Glomerular endothelial cell (primary cell): ENCODE measurements at places on chromosomes 11 and 22.
A peak's percentile ranks its signal among the peaks of the same experiment; 100 is the strongest.

GRCh38 chr11:33907421-33907820 lies 15.5 kb upstream of the LMO2 start:
- no peak for DNase-seq

GRCh38 chr11:66228521-66228920 lies 39.9 kb upstream of the RAB1B start:
- DNase-seq = no peak

- DNase-seq = no peak
These were observed 281.6 kb downstream of the TBC1D22A start for GRCh38 chr22:47043835-47044721.

GRCh38 chr11:27085605-27086004 lies 45.0 kb downstream of the BBOX1 start:
- DNase-seq = no peak

- DNase-seq = no peak
These were observed 30.4 kb downstream of the STIM1 start for GRCh38 chr11:3885855-3886254.

- no peak for DNase-seq
These were observed 147.5 kb downstream of the DSCAML1 start for GRCh38 chr11:117649296-117650055.

DNA sequence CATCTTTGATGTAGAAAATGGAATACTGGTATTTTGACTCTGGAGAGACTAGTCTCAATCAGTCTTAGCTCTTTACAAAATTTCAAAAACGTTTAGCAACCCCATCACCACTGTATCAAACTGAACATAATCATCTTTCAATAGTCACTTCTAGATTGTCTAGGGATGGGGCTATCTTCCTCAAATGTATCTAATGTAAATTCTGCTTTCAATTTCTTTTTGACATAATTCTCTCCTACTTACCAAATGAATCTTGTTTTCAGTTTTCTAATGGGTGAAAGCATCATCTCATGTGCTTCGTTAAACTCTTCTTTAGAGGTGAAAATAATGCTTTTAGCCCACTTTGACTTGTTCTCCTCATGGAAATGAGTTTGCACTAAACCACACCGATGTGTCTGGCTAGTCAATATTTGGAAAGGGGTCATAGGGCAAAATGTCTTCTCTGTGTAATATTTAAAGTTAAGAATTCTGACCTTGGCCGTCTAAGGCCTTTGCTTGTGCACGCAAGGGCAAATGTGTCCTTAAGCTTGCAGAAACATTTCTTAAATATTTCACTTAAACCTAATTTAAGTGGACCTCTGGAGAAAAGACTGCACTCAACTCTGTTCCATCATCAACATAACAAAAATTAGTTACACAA lies 5.2 kb downstream of the SIK3 start:
- no peak for DNase-seq

GRCh38 chr22:46269564-46269963 lies 1.8 kb downstream of the TTC38 start:
- DNase-seq = no peak

DNA sequence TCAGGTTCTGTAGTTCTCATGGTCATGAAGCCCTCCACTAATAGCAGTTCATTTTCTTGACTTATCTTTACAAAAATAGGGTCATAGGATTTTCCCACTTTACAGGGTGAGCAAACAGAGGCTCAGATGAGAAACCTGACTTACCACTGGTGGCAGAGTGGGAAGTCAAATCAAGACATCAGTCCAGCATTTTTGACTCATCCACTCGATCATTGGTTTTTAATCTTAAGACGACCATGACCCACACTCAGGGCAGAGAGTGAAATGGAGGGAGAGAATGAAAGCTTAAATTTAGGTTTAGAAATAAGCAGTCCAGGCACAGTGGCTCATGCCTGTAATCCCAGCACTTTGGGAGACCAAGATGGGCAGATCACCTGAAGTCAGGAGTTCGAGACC lies 42.1 kb downstream of the RTL6 start:
- no peak for DNase-seq

GRCh38 chr11:111429066-111429506 lies 50.0 kb upstream of the POU2AF1 start:
- DNase-seq = no peak

GRCh38 chr11:121503051-121503450 lies 50.3 kb upstream of the SORL1-AS1 start:
- no peak for DNase-seq

GRCh38 chr22:35863432-35863831 lies 145.8 kb downstream of the APOL5 start:
- no peak for DNase-seq

GRCh38 chr11:36452236-36452940 lies 57.7 kb downstream of the TRAF6 start:
- no peak for DNase-seq

GRCh38 chr22:19811811-19812771 lies 42.6 kb downstream of the GNB1L start:
- DNase-seq = no peak

- DNase-seq = no peak
These were observed 89.4 kb downstream of the TMEM135 start for GRCh38 chr11:87127101-87127500.

- DNase-seq = no peak
These were observed 58.0 kb upstream of the FGF3 start for GRCh38 chr11:69877235-69877634.

DNA sequence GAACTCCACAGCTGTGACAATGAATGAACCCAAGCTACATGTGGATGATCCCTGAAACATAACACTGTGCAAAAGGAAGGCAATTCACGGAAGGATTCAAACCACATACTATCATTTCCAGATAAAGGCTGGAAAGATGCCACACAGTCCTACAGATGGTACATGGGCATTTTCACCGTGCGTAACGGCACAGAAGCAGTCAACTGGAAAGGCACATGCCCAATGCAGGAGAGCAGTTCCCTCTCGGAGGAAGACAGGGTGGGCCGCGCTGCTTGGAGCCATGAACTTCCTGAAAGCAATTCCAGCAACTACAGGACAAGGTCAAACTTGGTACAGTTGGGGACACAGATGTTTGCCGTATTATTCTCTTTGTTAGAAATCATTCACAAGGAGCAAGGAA lies 103.7 kb downstream of the SHANK2 start:
- DNase-seq = no peak

DNA sequence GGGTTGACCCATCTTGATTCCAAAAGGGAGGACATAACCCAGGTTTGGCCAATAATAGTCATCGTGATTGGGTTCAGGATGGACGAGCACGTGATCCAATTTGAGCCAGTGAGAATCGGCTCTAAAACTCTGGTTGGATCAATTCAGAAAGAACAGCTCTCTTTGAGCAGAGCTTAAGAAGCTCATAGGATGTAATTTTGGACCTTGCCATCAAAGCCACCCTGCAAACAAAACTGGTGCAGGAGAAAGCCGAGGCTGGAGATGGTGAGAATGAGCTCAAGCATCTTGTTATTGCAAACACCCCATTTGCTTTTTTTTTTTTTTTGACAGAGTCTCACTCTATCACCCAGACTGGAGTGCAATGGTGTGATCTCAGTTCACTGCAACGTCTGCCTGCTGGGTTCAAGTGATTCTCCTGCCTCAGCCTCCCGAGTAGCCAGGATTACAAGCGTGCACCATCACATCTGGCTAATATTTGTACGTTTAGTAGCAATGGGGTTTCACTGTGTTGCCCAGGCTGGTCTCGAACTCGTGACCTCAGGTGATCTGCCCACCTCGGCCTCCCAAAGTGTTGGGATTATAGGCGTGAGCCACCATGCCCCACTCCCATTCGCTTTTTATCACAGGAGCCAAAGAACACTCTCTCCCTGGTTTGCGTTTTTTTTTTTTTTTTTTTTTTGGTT lies 13.8 kb upstream of the MIAT start:
- DNase-seq = no peak

- DNase-seq = no peak
These were observed 17.1 kb downstream of the ZNRF3 start for GRCh38 chr22:28900379-28900925.

DNA sequence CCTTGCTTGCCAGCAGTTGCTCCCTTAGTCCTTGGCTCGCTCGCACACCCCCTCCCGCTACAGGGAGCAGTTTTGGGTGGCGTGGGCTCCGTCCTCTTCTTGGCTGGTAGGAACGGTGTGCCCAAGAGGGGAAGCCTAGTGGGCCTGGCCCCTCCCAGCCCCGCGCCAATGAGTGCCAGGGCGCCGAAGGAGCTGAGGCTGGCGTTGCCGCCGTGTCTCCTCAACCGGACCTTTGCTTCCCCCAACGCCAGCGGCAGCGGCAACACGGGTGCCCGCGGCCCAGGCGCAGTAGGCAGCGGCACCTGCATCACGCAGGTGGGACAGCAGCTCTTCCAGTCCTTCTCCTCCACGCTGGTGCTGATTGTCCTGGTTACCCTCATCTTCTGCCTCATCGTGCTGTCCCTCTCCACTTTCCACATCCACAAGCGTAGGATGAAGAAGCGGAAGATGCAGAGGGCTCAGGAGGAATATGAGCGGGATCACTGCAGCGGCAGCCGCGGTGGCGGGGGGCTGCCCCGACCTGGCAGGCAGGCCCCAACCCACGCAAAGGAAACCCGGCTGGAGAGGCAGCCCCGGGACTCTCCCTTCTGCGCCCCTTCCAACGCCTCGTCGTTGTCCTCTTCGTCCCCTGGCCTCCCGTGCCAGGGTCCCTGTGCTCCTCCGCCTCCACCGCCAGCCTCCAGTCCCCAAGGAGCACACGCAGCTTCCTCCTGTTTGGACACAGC lies 1.6 kb downstream of the C11orf87 start:
- DNase-seq = no peak

DNA sequence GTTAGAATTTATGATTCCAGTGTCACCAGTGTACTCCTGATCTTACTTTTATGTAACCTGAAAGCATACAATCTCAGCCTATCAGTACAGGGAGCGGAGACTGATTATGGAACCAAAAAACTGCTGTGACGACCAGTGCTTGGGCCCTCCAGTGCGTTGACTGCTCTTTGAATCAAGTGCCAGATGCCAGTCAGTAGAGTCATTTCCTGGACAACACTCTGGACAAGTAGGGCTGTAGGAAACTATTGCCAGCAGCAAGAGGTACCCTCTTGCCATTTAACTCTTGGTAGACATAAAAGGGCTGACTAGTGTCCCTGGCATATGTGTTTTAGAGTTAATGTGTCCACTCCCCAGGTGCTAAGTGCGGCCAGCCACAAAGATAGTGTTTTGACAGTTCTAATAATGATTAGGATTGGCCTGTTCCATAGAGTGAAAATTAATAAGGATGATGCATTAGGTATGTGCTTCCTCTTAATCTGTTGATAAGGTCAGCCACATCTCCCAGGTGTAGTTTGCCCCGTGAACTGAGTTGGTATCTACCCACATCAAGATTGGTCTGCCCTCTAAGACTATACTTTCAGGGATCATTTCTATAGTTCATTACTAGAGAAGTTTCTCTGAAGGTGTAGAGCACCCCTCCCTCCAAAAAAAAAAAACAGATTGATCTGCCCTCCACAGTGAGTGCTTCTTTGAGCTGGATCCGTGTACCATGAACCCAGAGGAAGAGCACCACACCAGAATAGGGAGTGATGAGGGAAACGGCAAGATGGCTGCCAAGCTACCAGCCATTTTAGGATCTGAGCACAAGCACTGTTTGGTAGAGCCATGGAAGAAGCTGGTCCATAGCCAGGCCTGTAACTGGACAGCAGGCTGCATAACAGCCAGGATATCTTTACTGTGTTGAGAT lies 20.7 kb upstream of the AIFM3 start:
- peak; percentile 48 for DNase-seq

DNA sequence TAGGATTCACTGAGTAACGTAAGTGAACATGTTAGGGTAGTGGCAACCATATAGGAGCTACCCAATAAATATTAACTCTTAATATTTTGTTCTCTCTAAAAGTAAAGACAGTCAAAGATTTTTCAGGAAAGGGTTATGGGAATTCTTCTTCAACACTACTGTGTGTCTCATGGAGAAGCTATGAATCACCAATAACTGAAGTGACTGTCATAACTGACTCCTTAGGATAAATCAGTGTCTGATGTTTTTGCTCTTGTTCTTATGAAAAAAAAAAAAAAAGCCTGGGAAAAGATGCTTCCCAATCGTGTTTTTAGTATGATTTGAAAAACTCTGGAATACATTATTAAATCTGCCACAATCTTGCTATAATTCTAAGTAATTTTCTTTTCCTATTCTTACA lies 111.2 kb upstream of the CEP126 start:
- no peak for DNase-seq

DNA sequence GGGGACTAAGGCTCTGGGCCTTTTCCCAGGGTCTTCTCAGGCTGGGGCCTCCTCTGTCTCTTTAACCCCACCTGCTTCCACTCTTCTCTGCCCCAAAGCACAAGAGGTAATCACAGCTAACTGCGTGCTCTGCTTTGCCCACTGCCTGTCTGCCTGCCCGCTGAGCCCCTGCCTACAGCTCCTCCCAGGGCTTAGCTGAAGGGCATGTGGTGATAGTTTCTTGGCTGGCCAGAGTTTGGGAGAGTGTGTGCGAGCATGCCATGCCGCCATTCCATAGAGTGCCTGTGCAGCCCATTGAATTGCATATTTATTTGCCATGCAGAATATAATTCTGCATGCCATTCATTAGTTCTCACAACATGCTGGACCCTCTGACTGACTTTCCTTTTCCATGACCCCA lies 32.5 kb downstream of the PHLDB1 start:
- no peak for DNase-seq

DNA sequence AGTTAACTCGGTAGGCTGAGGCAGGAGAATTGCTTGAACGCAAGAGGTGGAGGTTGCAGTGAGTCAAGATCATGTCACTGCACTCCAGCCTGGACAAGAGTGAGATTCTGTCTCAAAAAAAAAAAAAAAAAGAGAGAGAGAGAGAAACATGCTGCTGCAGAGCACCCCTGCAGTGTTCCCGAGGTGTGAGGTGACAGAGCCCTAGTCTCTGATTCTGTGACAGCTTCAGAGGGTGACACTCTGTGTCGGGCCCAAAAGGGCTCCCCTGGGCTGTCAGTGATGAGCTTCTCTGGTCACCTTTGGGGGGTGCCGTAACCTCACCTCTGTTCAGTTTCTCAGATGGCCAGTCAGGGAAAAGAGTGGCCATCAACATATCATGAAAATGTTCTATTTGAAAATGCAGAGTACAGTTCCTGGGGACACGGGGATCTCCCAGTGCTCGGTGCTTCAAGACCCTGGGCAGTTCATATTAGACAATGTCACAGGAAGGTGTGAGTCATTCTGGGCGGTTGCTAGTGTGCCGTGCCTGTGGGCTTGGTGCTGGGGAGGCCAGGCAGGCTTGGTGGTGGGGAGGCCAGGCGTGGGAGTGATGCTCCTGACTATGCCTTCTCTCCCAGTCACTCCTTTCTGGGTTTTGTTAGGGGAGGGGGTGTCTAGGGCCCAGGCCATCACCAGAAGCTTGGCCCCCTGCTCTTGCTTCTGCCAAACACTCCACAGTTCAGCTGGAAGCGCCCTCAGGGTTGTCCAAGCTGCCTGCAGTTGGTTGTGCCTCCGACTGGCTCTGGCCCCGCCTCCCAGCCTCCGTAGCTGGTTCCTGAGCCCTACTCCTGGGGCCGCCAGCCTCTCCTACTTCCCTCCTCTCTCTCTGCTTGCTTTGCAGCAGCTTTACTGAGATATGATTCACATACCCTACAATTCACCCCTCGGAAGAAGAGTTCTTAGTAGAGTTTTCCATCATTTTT lies 52.5 kb upstream of the CLDN5 start:
- no peak for DNase-seq

GRCh38 chr11:59144579-59145345 lies 2.1 kb downstream of the FAM111A start:
- peak; percentile 33 for DNase-seq
